Adrenal gland (tissue), 19 donors: ENCODE measurements at places on chromosomes 6 and 20. TPM values are rescaled to one million over a fixed set of nuclear protein-coding genes. Genes with fewer than 3 reads are reported as not detected.

GRCh38 chr6:151391471-151392413, at the start of gene ZBTB2:
Gene ZBTB2 (minus strand): TSS chr6:151391559. CDS start chr6:151373637, 17,922 bp downstream.
- peak; percentile 74 for DNase-seq

GRCh38 chr6:45645302-45645701, 267.6 kb upstream of the SUPT3H start:
- no peak for DNase-seq

GRCh38 chr6:20740727-20741126, 206.5 kb downstream of the CDKAL1 start:
- DNase-seq = no peak

BCLAF1 gene
- 141 TPM for total RNA-seq

PI16 gene
- 1.7 TPM for total RNA-seq
